Spleen (tissue), 13 donors: ENCODE measurements at places on chromosomes 1 and 21. TPM values are rescaled to one million over a fixed set of nuclear protein-coding genes. Genes with fewer than 3 reads are reported as not detected.
A peak's percentile ranks its signal among the peaks of the same experiment; 100 is the strongest.

DNA sequence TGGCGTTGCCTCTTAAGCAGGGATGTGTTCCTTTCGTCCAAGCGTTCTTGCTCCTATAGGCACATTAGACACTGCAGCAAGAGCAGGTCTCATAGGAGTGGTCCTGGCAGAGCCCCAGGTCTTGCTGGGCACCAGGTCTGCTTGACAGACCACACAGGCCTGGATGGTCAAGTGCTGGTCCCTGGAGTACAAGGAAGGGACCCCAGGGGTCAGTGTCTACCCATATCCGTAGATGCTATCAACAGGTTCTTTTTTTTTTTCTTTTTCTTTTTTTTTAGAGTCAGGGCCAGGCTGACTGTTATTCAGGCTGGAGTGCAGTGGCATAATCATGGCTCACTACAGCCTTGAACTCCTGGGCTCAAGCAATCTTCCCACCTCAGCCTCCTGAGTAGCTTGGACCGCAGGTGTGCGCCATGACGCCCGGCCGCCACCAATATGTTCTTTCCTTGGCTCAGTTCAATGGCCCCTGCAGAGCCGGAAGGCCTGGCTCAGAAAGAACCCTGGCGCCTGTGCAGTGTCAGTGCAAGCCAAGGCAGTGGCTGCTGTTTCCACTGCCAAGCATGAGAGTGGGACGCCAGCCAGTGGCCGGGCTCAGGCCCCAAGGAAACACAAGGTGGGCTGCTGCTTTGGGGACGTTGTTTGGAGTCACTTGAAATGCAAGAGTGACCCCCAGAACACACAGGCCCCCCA, 10.0 kb upstream of the TNFRSF8 start:
- peaks cover 12% of the 10 kb centered on the region for H3K4me1 ChIP-seq
- no peaks in the 10 kb centered on the region for H3K36me3 ChIP-seq
- H3K27me3 ChIP-seq, result no peaks in the 10 kb centered on the region
- H3K4me3 ChIP-seq, result no peak overlapping the region
- H3K27ac ChIP-seq, result no peak overlapping the region
- peak; percentile 65 for DNase-seq

The CYB561D1 gene
- polyA plus RNA-seq, result 6.0 TPM

The CLEC20A gene
- 3.6 TPM for polyA plus RNA-seq

- H3K27me3 ChIP-seq, result no peaks in the 10 kb centered on the region
- peak; percentile 87 for DNase-seq
- H3K4me1 ChIP-seq, result no peaks in the 10 kb centered on the region
- H3K36me3 ChIP-seq, result no peaks in the 10 kb centered on the region
- no peak overlapping the region for H3K4me3 ChIP-seq
These were observed 67.2 kb upstream of the RUNX3 start for GRCh38 chr1:24996983-24997893.

DNA sequence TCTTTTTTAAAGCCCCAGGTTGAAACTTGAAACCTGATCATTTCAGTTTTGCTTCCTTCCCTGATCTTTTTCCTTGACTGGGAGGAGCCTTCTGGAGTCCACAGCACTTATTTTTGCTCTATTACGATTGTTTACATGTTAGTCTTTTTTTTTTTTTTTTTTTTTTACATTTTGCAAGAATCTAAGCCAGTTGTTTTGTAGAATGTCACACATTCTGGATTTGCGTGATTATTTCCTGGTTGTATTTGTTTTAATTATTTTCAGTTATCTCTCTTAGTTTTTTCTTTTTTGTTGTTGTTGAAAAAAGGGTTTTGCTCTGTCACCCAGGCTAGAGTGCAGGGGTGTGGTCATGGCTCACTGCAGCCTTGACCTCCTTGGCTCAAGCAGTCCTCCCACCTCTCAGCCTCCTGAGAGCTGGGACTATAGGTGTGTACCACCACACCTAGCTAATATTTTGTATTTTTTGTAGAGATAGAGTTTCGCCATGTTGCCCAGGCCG, 32.8 kb downstream of the OSBPL9 start:
- no peak overlapping the region for H3K4me3 ChIP-seq
- H3K27ac ChIP-seq, result peak overlapping the region; percentile 58
- no peaks in the 10 kb centered on the region for H3K27me3 ChIP-seq
- no peaks in the 10 kb centered on the region for H3K36me3 ChIP-seq
- H3K4me1 ChIP-seq, result no peaks in the 10 kb centered on the region
- no peak for DNase-seq

DNA sequence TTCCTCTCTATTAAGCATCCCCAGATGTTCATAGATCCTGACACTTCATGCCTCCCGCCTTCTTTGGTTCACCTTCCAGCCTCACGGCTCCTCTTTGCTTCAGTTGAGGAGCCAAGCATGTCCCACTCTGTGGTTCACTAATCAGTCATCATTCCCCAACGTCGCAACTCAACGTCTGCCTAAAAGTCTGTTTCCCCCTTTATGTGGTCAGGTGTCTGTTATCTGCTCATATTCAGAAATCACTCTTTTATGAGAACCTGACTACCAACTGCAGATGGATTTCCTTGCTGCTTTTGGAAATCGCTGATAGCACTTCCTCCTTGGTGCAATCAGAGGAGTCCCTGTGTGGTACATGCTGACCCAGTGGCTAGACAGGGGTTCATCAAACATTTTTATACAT, 94.1 kb upstream of the VANGL1 start:
- H3K27ac ChIP-seq, result no peak overlapping the region
- H3K36me3 ChIP-seq, result no peaks in the 10 kb centered on the region
- DNase-seq, result no peak

- H3K4me1 ChIP-seq, result peaks cover 24% of the 10 kb centered on the region
- peak overlapping the region; percentile 64 for H3K27ac ChIP-seq
- DNase-seq, result peak; percentile 88
- H3K27me3 ChIP-seq, result no peaks in the 10 kb centered on the region
These were observed 86.6 kb upstream of the DPH5 start for GRCh38 chr1:101112051-101112780.

- no peaks in the 10 kb centered on the region for H3K36me3 ChIP-seq
- H3K4me1 ChIP-seq, result peaks cover 1% of the 10 kb centered on the region
- H3K27ac ChIP-seq, result no peak overlapping the region
- no peak overlapping the region for H3K4me3 ChIP-seq
- DNase-seq, result no peak
These were observed 27.7 kb downstream of the PSMG1 start for GRCh38 chr21:39155578-39155977.

DNA sequence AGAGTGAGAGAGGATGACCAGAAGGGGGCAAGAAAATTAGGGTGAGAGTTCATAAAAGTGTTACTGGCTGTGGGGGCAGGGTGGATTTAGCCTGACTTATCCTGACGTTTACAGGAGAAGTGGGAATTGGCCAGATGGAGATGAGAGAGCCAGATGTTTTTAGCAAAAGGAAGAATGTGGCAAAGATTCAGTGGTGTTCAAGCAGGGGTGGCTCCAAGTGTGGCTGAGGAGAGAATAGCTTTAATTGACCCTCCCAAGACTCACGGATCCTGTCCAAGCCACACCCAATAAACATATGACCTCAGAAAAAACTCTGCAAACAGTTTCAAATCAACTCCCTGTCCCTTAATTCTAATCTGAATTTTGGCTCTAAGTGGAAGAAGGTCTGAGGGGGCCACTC, 35.2 kb upstream of the EDEM3 start:
- H3K27ac ChIP-seq, result no peak overlapping the region
- no peaks in the 10 kb centered on the region for H3K27me3 ChIP-seq
- peaks cover 5% of the 10 kb centered on the region for H3K4me1 ChIP-seq
- H3K4me3 ChIP-seq, result no peak overlapping the region
- H3K36me3 ChIP-seq, result peaks cover under 1% of the 10 kb centered on the region

GRCh38 chr1:44210595-44210994, 2.7 kb upstream of the DMAP1 start:
- H3K36me3 ChIP-seq, result peaks cover 12% of the 10 kb centered on the region
- peaks cover 12% of the 10 kb centered on the region for H3K4me1 ChIP-seq
- DNase-seq, result no peak
- no peak overlapping the region for H3K4me3 ChIP-seq
